ENCODE measurements at places on chromosomes 2 and 18. TPM values are rescaled to one million over a fixed set of nuclear protein-coding genes. Genes with fewer than 3 reads are reported as not detected.
A peak's percentile ranks its signal among the peaks of the same experiment; 100 is the strongest.

Gene MC5R
- not detected for total RNA-seq

- DNase-seq = no peak
Observed at GRCh38 chr2:27915874-27916273, 25.3 kb downstream of the BABAM2 start.

Gene FNDC4
- total RNA-seq = 34.3 TPM

DNA sequence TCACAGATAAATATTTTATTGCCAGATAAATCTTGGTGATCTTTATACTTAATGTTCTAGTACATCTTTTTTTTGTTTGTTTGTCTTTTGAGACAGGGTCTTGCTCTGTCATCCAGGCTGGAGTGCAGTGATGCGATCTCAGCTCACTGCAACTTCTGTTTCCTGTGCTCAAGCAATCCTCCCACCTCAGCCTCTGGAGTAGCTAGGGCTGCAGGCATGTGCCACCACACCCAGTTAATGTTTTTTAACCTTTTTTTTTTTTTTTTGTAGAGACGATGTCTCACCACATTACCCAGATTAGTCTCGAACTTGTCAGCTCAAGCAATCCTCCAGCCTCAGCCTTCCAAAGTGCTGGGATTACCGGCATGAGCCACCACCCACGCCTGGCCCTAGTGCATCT lies 9.1 kb upstream of the C1GALT1C1L start:
- DNase-seq = no peak

GRCh38 chr2:8310557-8311455 lies 371.1 kb upstream of the ID2 start:
- DNase-seq = no peak

GRCh38 chr2:64934530-64934929 lies 54.7 kb upstream of the SLC1A4 start:
- DNase-seq = no peak

Gene GKN1
- not detected for total RNA-seq

Gene DCC
- total RNA-seq = 0.06 TPM

GRCh38 chr2:86105969-86106945 lies at the start of gene PTCD3:
Gene PTCD3, plus strand, starts transcription at chr2:86106235. Its CDS starts 13 bp downstream, at chr2:86106248.
- peak; percentile 85 for DNase-seq

Gene LDLRAD4
- 2.2 TPM for total RNA-seq

GRCh38 chr18:22723773-22724172 lies 209.4 kb upstream of the RBBP8 start:
- no peak for DNase-seq

Gene CSRNP3
- total RNA-seq = 0.47 TPM

Gene BIN1
- 72.2 TPM for total RNA-seq
